ENCODE measurements at places on chromosomes 6 and 20. TPM values are rescaled to one million over a fixed set of nuclear protein-coding genes. Genes with fewer than 3 reads are reported as not detected.

DNA sequence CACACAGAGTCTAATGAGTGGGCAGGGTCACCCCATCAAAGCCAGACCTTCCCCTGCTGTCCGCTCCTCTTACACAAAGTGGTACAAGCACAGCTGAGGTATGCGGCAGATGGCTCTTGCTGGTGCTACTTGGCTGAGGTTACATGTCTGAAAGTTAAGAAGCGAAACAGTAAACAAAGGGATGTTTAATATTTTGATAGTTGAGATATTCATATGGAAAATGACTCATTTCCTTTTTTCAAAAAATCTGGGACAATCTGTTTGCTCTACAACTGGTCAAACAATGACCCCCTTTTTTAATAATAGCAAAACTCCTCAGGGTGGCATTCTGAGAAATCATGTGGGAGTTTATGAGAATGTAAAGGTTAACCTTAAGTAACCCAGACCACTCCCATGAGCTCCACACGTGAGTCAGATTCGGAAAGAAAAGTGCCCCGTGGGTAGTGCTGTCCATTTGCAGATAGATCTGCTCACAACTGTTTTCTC, 245.3 kb downstream of the TBXT start:
- DNase-seq, result no peak

- DNase-seq, result no peak
These were observed 44.1 kb downstream of the BLTP3A start for GRCh38 chr6:34836008-34836407.

- DNase-seq, result no peak
These were observed 1.7 kb downstream of the NR2E1 start for GRCh38 chr6:108167449-108168089.

GPLD1 gene
- 2.6 TPM for polyA plus RNA-seq

LPA gene
- polyA plus RNA-seq, result 0.14 TPM

NDUFAF4 gene
- 30.0 TPM for polyA plus RNA-seq

NKAIN2 gene
- polyA plus RNA-seq, result 16.1 TPM

THBS2 gene
- polyA plus RNA-seq, result 15.2 TPM

All from right renal pelvis (tissue), 4 donors.